ENCODE measurements at places on chromosomes 13 and 19.

DNA sequence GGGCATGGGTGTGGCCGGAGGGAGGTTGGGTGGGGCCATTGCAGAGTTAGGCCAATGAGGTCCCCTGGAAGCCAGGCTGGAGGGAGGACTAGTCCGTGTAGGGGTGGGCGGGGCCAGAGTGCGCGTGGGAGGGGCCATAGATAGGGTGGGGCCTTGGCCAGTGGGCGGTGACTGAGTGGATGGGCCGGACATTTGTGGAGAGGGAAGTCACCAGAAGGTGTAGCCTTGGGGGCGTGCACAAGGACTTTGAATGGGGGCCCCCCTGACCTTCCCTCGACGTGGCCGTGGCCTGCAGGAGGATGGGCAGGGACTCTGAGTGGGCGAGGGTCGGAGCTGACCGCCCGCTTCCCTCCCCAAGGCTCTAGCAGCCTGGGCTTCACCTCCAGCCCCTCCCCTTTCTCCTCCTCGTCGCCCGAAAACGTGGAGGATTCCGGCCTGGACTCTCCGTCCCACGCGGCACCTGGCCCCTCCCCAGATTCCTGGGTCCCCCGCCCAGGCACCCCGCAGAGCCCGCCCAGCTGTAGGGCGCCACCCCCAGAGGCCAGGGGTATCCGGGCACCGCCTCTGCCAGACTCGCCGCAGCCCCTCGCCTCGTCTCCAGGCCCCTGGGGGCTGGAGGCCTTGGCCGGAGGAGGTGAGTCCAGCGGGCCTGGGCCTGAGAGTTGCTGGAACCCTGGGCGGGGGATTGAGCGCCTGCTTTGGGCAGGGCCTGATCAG is 16.5 kb upstream of the B3GNT3 start:
- no peak for DNase-seq

DNA sequence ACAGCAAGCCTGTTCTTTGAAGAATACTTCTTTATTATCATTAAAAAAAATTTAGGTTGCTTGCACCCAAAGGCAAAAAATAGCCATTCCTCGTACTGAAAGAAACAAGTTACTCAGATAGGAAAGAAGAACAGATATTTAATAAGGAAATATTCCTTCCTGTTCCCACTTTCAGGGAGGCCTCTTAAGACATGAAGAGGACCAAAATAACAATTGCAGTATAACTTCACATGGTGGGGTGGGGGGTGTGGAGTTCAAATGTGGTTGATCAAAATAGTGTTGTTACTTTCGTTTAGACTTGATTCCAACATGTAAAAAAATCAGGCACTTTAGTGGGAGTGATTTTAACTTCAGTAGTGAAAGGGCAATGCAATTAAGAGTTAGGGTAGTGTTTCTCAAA is 3.6 kb downstream of the RGCC start:
- no peak for DNase-seq

GRCh38 chr19:52007451-52007805 is 583 bp downstream of the ZNF615 start:
- DNase-seq = no peak

DNA sequence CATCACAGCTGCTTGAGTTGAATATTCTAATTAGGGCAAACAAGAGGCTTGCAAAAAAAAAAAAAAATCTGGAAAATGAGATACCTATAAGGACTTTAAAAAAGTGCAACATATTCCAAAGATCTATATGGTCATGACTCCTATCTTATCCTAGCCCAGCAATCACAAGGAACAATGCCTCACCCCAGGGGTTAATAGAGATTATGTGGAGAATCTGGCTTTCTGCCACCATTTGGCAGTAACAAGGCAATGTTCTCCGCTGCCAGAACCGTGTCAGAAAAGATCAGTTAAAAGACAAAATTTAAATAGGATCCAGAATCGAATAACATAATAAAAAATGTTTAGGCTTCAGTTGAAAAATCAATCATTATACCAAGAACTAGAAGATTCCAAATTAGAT is 1643.2 kb upstream of the PRR20A start:
- no peak for DNase-seq

GRCh38 chr13:40059540-40060232 is 404.2 kb downstream of the COG6 start:
- no peak for DNase-seq

GRCh38 chr13:110340812-110341444 is 33.8 kb downstream of the COL4A2 start:
- DNase-seq = no peak
